Activated CD8-positive, alpha-beta memory T cell treated with anti-CD3 and anti-CD28 coated beads, Interleukin-2, amount 50 U/mL, for 4 hours (primary cell): ENCODE measurements at places on chromosomes 13 and 19.
A peak's percentile ranks its signal among the peaks of the same experiment; 100 is the strongest.

DNA sequence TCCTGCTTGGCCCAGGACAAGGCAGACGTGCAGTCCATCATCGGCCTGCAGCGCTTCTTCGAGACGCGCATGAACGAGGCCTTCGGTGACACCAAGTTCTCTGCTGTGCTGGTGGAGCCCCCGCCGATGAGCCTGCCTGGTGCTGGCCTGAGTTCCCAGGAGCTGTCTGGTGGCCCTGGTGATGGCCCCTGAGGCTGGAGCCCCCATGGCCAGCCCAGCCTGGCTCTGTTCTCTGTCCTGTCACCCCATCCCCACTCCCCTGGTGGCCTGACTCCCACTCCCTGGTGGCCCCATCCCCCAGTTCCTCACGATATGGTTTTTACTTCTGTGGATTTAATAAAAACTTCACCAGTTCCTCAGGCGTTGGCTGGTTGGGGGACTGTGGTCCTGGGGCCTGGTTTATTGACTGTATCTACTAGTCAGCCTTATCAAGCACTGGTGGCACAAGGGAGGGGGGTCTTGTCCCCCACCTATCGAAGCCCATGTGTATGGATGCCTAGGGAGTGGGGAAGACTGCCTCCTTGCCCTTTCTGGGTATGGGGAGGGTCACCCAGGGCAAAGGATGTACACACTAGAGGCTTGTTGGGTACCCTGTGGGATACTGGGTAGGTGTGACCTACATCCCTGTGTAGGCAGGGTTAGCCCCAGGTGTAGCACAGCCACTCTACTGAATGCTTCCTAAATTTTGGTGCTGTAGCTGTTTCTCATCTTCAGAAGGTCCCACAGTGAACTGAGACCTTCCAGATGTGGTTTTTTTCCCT, 4.4 kb downstream of the CHMP2A start:
- DNase-seq, result no peak

DNA sequence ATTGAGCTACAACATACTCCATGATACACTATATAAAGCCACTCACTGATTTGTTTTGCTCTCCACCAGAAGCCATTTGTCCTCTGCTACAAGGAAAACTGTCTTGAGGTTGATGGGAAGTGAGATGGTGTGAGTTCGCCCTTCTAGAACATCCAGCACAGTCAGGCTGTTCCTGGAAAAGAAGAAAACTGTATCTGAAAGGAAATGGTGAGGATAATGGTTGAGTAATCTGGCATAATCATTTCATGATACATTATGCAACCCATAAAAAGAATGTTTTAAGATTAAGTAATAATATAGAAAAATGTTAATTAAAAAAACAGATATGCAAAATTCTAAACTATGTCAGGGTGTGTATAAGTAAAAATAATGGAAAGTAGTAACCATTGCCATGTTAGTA, 233.9 kb downstream of the RGCC start:
- no peak for DNase-seq

- DNase-seq, result no peak
Measured at GRCh38 chr19:18085702-18086457, 854 bp downstream of the IL12RB1 start.

GRCh38 chr13:99009987-99010551, 32.2 kb upstream of the DOCK9 start:
- no peak for DNase-seq

GRCh38 chr19:49793561-49793840, 19.6 kb downstream of the FUZ start:
- no peak for DNase-seq

DNA sequence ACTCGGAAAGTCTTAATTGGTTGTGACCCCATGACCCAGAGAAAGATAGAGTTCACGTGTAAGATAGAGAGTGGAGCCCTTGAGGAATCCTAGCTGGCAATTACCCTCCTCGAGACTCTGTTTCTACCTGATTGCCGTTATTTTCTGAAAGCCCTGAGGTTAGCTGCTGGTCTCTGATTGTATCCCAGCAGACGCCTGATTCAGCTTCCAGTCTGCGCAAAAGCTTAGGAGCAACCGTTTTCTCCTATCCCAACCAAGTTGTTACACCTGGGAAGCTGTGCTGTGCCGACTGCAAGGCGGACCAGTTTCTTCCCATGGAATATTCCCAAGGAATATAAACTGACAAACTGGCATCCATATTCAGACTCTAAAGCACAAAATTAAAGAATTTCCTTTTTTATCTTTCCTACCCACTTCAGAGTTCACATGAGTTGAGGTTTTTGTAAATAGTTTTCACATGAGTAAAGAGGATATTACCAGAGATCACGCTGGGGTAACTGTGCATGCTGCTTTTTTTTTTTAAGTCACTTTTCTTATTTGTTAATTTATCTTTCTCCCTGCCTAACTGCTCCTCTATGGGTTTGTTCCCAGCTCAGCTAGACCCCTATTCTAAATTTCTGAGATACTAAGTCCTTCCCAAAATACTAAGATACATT, 1.5 kb upstream of the TRPC4 start:
- no peak for DNase-seq

- no peak for DNase-seq
Measured at GRCh38 chr19:19074196-19074882, 10.5 kb downstream of the SLC25A42 start.

GRCh38 chr19:47820410-47820809, 1.3 kb upstream of the CRX start:
- no peak for DNase-seq

DNA sequence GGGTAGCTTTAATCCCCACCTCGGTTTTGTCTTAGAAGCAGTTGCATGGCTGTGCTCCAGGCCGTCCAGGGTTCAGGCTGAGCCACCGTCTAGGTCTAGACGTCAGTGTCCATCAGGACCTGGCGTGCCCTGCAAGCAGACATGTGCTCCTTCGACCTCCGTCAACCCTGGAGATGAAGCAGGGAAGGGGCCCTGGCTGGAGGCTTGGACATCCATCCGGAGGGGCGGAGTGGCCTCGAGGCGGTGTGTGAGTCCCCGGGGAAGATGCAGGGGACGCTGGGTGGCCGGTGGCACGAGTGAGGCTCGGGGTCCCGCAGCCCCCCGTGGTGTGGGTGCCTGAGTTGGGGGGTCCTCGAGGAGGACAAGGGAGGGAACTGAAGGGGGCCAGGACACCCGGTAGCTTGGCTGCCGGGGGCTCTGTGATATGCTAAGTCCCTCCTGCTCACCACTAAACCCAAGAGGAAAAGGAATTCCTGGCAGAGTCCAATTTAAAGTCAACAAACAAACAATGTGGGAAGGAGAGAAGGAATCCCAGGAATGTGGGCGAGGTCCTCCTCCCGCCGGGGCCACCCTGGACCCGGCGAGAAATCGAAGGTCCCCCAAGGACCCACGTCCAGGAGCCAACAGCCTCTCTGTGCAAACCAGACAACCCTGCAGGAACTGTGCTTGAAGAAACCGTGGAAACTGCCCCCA, 14.9 kb upstream of the PTBP1 start:
- no peak for DNase-seq

GRCh38 chr13:50539791-50540530, 303.5 kb downstream of the DLEU7 start:
- DNase-seq, result no peak

DNA sequence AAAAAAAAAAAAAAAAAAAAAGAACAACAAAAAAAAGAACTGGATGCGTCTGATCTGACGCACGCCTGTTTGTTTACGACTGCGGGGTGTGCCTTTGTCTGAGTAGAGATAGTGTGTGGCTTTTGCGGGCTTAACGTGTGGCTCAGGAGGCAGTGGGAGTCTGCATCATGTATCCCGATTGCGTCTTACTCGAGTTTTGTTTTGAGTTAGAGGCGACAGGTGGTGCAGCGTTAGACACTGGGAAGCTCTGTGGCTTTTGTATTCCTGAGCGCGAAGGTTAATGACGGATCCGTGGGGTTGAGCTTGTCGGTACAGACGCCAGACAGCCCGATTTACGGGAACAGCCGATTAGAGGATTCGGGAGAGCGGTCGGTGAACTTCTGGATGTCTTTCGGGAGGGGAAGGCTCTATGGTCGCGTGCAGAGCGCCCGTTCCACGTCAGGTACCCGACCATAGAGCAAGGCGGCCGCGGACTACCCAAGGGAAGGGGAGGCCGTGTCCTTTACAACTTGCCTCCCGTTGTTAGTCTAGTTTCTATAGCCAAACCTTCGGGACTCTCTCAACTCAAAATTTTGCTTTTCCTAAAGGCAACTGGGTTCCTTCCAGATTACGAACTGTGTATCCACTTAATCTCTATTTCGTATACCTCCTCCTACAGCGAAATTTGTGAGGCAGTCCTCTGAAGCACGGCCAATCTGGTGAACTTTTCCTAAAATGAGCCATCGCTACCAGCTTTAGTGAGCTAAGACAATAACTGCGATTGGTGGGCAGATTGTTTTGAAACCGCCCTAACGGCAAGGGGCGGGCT, 926 bp upstream of the HNRNPUL1 start:
- peak; percentile 64 for DNase-seq

DNA sequence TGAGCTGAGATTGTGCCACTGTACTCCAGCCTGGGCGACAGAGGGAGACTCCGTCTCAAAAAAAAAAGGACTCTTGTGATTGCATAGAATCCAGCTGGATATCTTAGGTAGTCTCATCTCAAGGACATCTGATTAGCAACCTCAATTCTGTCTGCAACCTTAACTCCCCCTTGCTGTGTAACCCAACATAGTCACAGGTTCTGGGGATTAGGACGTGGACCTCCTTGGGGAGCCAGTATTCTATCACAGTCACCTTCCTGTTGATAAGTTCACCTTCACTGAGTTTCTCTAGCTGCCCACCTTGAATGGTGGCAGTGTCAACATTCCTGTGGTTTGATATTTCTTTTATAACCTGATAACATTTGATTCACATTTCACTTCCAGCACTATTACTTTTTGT, 27.2 kb downstream of the GPR18 start:
- no peak for DNase-seq

DNA sequence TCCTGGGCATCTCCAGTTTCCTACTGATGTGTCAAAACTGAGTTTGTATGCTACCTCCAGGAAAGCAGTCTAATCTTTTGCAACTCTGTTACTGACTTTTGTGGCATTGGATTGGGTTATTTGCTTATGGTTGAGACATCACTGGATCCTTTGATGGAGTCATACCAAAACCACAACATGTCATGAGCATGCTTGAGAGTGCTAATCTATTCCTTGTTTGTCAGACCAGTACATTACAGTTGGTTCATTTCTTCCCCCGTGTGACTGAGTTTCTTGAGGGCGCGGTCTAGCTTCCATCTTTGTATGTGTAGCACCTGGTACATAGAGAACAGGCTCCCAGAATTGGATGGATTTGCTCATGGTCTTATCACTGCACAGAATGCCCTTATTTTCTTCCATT, 43.2 kb downstream of the SUGT1 start:
- no peak for DNase-seq

DNA sequence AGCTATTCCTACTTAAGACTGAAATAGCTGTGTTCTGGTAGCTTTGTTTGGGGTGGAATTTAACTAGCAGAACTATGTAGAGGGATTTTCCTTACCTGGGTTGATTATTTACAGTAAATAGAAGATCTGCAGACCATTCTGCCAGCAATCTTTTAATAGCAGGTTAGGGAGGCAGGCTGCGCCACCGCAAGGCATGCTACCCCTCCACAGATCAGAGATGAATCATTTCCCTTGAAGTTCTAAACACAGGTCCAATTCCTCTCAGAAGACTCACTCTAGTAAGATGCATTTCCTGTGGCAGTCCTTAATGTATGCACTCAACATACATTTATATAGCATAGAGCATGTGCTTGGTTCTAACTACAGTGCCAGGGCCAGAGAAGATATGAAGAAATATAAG, 109.0 kb downstream of the TNFRSF19 start:
- DNase-seq, result no peak

DNA sequence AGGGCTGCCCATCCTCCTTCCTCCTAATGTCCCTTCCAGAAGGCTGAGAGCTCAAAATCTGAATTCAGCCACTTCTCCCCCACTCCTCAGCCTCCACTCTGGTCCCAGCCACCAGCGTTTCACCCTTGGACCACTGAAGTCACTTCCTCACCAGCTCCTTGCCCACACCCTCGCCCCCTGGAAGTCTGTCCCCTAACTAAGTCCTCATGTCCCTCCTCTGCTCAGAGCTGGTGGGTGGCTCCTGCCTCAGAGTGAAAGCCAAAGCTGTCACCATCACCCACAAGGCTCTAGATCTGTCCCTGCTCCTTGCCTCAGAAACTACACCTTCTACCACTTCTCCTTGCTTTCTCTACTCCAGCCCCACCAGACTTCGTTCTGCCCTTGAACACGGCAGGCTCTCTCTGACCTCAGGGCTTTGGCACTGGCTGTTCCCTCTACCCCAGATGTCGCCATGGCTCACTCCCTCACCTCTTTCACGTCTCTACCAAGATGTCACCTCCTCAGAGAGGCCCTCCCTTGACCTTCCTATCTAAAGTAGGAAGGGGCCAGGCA, 1.7 kb downstream of the ERCC1 start:
- no peak for DNase-seq

- DNase-seq, result no peak
Measured at GRCh38 chr19:4012092-4012974, 4.8 kb downstream of the PIAS4 start.

GRCh38 chr19:55857149-55857548, 20.8 kb downstream of the NLRP4 start:
- no peak for DNase-seq

DNA sequence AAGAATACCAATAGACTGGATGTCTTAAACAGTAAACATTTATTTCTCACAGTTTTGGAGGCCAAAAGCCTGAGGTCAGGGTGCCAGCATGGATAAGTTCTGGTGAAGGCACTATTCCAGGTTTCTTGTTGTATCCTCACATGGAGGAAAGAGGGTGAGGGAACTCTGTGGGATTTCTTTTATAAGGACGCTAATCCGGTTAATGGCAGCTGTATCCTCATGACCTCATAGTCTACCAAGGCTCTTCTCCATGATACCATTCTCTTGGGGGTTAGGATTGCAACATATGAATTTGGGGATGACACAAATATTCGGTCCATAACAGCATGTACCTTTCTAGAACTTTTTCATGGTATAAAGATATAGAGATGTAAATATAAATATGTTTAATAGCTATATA, 412.0 kb downstream of the LMO7 start:
- no peak for DNase-seq

DNA sequence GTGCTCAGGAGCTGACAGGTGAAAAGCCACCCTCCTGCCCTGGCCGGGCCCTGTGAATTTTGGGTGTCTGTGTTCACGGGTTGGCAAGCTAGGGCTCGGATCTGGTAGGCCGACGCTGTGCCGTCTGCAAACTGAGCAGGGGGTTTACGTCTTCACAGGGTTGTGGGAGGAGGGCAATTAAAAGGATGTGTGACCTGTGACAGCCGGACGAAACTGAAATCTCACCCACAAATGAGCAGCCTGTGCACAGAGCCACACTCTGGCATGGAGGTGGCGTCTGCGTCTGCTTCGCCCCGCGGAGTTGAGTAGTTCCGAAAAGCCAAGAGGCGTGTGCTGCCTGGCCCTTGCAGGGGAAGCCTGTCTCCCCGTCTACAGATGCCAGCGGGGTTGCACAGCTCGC, 117.3 kb downstream of the KDM4B start:
- no peak for DNase-seq
